ENCODE measurements at places on chromosomes 1 and 21.
A peak's percentile ranks its signal among the peaks of the same experiment; 100 is the strongest.

DNA sequence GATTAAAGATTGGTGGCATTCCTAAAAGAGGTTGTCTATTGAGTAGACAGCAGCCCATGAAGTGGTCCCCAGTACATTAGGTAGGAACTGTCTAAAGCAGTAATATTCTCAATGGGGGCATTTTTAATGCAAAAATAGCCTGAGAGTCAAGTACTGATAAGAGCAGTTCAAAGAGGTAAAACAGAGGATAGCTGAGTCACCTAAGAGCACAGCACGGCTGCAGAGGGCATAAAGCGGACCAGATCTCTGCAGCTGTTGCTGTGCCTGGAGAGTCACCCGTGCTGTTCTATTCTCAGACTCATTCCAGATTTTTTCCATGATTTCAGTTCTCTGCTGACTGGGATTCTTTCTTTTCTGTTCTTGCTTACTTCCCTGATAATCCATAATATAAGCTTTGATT is 313.2 kb downstream of the OLFM3 start:
- no peak for DNase-seq

- DNase-seq: no peak
Observed at GRCh38 chr1:68725001-68725752, 228.3 kb upstream of the DEPDC1 start.

DNA sequence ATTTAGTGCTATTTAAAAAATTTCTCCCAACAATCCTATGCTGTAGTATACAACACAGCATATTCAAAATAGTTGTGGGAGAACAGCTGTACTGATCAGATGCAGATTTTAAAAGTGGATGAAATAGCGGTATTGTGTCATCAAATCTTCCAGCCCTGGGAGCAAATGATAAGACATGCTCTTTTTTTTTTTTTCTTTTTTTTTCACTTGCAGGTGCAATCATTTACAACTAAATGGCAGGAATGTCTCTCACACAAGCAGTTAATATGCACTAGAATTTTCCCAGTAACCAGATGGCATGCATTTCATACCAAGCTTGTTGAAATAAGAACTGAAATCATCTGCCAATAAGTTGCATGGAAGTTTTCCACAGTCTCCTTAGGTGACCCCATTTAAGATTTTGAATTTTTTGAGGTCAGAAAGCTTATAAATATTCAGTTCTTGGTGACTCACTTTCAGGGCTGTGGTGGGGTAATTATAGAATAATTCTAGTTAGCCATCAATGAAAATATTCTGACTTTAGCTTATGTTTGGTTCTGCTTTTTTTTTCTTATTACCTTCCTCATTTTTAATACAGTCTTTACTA is 623.9 kb upstream of the NR5A2 start:
- no peak for DNase-seq

DNA sequence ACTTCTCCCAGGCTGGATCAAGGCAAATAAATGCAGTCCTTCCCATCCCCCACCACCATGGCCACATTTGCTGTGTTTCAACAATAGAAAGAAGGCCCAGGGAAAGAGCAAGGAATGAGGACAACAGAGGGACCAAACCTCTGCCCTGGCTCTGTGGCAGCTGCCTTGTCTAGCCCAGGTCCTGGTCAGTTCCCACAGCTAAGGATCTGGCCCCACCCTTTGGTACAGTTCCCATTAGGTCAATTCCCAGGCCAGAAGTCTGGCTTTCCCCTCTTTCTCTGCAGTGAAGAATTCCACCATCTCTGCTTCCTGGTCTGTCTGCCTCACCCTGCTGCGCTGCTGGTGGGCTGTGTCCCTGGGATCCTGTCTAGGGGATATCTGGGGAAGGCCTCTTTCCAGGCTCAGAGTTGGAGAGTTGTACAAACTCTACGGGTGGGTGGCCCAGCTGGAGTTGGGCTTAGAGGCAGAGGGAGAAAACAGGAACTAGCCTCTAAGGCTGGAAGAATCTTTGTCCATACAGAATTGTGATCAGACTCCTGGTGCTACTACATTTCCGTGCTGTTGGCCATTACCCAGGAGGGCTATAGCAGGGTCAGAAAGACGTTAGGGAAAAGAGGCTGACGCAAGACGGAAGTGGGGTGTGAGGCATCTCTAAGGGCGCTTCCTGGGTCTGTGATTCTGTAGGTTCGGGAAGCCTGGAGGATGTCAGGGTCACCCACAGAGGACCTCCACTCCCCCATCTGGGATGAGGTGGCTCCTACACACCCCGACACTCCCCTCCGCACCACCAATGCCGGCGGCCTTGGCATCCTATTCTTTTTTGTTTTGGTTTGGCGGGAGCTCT is 953 bp upstream of the NDUFS2 start:
- no peak for DNase-seq

DNA sequence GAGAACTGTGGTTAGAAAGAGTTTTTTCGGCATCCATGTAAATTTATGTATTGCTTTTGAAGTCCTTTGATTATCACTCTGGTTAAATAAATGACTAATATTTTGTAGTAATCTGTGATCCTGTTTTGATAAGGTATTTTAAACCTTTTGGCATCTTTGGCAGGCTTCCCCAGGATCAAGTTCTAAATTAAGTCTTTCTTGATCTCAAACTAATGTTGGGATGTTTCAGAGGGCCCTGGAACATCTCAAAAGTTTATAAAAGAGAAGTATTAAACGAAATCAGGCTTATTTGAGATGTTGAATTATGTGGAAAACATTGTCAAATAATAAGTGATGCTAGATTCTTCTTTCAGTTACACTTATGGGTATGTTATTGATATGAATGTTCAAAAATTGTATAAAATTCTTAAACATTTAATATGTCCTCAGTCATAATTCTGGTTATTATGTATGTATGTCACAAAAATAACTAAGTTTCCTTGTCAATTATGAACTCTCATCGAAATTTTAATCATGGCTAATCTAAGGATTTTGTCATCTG is 36.6 kb downstream of the S100A10 start:
- DNase-seq: no peak

GRCh38 chr1:29542548-29542947 is 306.2 kb downstream of the PTPRU start:
- DNase-seq: no peak

DNA sequence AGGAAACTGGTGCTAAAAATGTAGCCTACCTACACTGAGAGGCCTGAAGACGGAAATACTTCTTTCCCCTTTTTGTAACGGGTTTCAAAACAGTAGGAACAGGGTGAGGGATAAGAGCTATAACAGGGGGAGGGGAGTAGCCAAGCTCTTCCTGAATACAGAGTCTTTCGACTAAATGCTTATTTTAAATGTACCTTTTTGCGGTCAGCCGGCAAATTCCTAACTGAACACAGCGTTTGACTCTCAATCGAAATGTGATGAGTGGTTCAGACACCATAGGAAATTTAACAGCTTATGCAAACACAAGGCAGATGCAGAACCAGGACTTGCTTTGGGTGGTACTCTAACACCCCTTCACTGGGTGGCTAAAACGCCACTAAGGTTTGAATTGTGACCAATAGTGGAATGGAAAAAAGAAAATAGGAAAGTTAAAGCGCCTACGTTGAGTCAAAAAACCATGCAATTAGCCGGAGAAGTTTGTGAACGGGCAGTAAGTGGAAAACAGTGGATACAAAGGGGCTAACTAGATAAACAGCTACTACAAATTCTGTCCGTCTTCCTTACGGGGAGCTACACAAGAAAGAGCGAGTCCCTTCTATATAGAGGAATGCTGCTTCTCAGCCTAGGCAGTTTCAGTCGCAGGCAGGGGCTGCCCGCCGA is 1.7 kb downstream of the EGLN1 start:
- DNase-seq: no peak

DNA sequence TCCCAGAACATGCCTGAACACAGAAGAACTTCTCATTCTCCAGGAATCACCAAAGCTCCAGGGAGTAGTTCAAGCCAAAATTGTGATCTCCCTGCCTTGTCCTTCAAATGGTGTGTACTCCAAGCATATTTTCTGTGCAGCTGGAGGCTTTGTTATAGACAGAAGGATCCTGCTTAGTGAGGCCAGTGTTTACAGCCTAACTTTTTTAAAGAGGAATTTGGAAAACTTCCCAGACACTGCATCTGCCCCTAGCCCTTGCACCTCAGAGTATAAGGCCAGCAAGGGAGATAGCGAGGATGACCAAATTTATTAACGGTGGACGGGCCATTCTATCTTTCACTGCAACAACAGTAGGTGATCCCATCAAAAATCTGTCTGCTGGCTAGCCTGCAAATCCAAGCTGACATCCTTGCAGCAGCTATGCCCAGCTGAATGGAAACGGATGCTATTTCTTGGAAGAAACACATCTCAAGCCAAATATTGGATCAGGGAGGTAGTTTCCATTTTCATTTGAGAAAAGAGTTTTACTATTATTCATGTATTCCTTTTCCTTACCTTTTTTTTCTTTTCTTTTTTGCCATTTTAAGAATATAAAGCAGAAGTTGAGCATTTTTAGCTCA is 249.8 kb downstream of the USH2A start:
- DNase-seq: no peak

DNA sequence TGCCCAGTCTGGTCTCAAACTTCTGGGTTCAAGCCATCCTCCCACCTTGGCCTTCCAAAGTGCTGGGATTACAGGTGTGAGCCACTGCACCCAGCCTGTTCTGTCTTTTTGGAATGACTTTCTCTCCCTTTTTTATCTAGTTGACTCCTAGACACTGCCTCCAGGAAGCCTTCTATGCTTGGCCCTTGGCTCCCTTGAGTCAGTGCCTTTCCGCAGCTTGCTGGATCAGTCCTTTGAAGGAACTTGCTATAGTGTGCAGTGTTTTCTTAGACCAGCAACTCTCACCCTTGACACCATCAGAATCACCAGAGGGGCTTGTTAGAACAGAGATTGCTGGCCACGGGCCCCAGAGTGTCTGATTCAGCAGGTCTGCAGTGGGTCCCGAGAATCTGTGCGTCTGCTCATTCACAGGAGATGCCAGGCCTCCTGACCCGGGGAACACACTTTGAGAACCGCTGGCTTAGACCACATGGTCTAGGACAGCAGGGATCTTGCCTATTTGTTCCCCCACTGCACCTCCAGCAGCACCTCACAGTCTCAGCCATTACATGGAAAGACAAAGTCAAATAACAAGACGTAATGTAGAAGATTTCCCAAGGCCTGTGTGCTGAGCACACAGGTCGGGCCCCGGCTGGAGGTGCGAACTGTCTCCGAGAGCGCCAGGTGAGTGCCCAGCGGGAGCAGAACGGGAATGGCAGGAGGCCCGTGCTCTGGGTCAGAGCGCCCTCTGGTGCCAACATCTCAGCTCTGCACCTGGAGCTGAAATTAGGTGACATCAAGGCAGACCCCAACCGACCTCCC is 27.4 kb upstream of the CTPS1 start:
- peak; percentile 57 for DNase-seq

- no peak for DNase-seq
Observed at GRCh38 chr1:223328566-223328965, 35.4 kb downstream of the SUSD4 start.

- no peak for DNase-seq
Observed at GRCh38 chr1:169113613-169114119, 7.2 kb downstream of the ATP1B1 start.

DNA sequence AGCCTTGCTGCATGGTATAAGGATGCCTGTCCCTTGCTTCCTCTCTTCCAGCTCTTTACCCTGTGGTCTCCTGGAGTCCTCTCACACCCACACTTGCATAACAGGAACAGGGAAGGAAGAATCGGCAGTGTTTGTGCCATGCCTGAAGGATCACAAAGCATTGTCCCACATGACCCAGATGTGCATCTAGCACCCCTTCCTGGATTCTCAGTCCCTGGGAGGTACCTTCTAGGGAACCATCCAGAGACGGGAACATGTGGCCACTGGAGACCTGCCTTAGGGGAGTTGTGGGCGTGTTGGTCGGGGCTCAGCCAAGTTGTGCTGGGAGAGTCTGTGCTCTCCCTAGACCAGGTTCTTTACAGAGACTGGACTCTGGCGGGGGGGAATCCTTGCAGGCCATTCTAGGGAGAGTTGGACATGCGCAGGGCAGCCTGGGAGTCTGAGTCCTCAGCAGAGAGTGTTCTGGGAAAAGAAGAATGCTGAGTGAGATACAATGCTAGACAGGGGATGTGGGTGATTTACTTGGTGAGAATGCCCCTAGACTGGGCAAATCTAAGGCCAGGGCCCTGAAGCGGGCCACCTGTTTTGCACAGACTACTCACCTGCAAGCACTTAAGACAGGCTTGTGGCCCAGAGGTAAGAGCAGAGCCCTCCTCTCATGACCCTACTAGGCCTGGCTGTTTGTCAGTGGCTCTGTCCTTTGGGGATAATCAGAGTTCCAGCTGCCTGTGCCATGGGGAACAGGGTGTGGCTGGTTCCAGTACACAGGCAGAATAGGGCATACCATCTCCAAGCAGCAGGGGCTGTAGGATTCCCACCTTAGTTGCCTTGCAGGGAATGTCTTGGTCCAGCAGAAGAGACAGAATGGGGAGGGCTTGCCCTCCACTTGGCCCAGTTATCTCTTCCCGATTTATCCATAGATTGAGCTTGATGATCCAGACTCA is 89.8 kb downstream of the MAN1C1 start:
- no peak for DNase-seq

GRCh38 chr1:17347769-17348592 is 24.0 kb upstream of the PADI6 start:
- no peak for DNase-seq

GRCh38 chr1:179121159-179121938 is 39.5 kb downstream of the TOR3A start:
- DNase-seq: no peak

GRCh38 chr1:53619367-53620060 is 119.5 kb downstream of the GLIS1 start:
- no peak for DNase-seq

GRCh38 chr1:12769976-12770505 is 3.5 kb upstream of the PRAMEF12 start:
- DNase-seq: no peak

DNA sequence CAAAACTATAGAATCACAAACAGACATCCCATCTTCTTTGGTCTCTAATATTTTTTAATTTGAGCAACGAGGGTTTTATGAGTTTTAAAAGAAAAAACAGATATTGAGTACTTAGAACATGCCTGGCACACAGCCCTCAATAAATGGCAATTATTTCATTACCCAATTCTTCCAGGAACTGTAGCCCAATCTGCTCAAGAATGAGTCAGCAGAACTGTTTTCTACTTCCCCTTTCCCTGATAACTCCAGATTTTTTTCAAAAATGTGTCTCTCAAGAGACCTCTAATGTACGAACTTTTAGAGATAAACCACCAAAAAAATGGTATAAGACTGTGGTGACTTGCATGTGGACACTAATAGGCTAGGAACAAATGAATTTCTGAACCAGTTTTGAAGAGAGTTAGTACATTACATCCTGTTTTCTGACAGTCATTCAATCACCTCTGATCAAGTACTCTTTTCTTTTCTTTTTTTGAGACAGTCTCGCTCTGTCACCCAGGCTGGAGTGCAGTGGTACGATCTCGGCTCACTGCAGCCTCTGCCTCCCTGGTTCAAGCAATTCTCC is 11.5 kb downstream of the ABL2 start:
- no peak for DNase-seq

DNA sequence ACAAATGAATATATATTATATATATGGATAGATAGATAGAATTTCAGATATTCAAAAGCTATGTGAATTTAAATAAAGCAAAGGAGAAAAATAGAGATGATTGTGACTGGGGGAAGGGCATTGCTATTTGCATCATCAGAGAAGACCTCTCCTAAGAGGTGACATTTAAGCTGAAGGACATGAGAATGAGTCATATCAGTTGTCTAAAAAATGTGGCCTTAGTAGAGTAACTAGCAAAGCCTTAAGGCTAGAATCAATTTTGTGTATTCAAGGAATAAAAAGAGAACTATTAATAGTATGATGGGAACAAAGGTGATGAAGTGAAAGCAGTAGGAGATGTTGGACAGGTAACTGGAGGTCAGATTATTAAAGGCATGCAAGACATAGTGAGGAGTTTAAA is 34.8 kb upstream of the SLC35F3 start:
- DNase-seq: no peak
